Lower lobe of right lung (tissue), 2 donors: ENCODE measurements at places on chromosomes 3 and 15. TPM values are rescaled to one million over a fixed set of nuclear protein-coding genes. Genes with fewer than 3 reads are reported as not detected.

Gene EIF2A
- 91.9 TPM for total RNA-seq

Gene SEMA3G
- total RNA-seq: 23.6 TPM

Gene CACNA2D3
- total RNA-seq: 3.6 TPM

Gene UTS2B
- total RNA-seq: 0.44 TPM

Gene POPDC2
- 1.5 TPM for total RNA-seq

Gene C15orf61
- total RNA-seq: 7.2 TPM

Gene TRH
- total RNA-seq: not detected

Gene LOXL1
- total RNA-seq: 7.6 TPM

Gene CLSTN2
- 4.5 TPM for total RNA-seq

Gene LRRN1
- 2.0 TPM for total RNA-seq

Gene TMCO5A
- not detected for total RNA-seq

Gene GRK7
- not detected for total RNA-seq
